ENCODE measurements at places on chromosomes 11 and 22. TPM values are rescaled to one million over a fixed set of nuclear protein-coding genes. Genes with fewer than 3 reads are reported as not detected.
A peak's percentile ranks its signal among the peaks of the same experiment; 100 is the strongest.

Gene POLDIP3
- 59.1 TPM for polyA plus RNA-seq

Gene PLAAT3
- 35.6 TPM for polyA plus RNA-seq

- no peaks in the 10 kb centered on the region for H3K27me3 ChIP-seq
- peaks cover 13% of the 10 kb centered on the region for H3K4me1 ChIP-seq
- H3K27ac ChIP-seq, result peak overlapping the region; percentile 29
- no peak for DNase-seq
These were observed 56.0 kb upstream of the CLMP start for GRCh38 chr11:123250892-123251656.

Gene APOL4
- polyA plus RNA-seq, result 8.4 TPM

GRCh38 chr11:83156996-83157593 is at the start of gene PCF11:
PCF11 (plus strand) TSS chr11:83157131; CDS start chr11:83157440, 309 bp downstream.
- peaks cover 7% of the 10 kb centered on the region for H3K4me1 ChIP-seq
- no peak for DNase-seq
- H3K4me3 ChIP-seq, result peak within 1 kb of the TSS; percentile 78
- H3K27me3 ChIP-seq, result peaks cover 4% of the 10 kb centered on the region
- peak within 1 kb of the TSS; percentile 100 for H3K27ac ChIP-seq
- H3K36me3 ChIP-seq, result peaks cover 9% of the 10 kb centered on the region

Gene RPS6KA4
- polyA plus RNA-seq, result 18.5 TPM

Gene OR51B2
- polyA plus RNA-seq, result not detected

Gene PARVG
- polyA plus RNA-seq, result 3.1 TPM

Gene GUCY1A2
- polyA plus RNA-seq, result 7.5 TPM

- H3K27ac ChIP-seq, result peak overlapping the region; percentile 33
- no peaks in the 10 kb centered on the region for H3K27me3 ChIP-seq
- H3K4me3 ChIP-seq, result no peak overlapping the region
These were observed 137.7 kb downstream of the FEZ1 start for GRCh38 chr11:125358254-125358840.

Gene PATE4
- 0.09 TPM for polyA plus RNA-seq

GRCh38 chr11:112366777-112367176 is 106.1 kb upstream of the PLET1 start:
- H3K27me3 ChIP-seq, result no peaks in the 10 kb centered on the region
- no peak for DNase-seq

Gene KRTAP5-7
- polyA plus RNA-seq, result 0.24 TPM

DNA sequence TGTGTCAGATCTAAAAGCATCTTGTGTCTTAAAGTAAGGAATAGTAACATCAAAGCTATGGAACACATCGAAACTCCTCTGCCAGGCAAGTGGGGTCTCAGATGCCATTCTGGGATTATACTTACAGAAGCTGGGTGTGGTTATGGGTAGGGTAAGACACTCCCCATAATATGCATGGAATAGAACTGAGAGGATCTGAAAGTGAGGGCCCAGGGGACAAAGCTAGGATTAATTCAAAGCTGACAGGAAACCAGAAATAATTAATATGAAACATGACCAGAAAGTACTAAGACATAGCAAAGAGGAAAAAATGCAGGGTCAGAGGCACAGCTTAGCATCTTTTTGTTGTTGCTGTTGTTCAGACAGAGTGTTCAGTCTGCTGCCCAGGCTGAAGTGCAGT is 40.2 kb upstream of the EED start:
- DNase-seq, result no peak
- no peaks in the 10 kb centered on the region for H3K36me3 ChIP-seq
- H3K27ac ChIP-seq, result no peak overlapping the region

GRCh38 chr11:100629671-100630070 is 57.4 kb upstream of the ARHGAP42 start:
- no peaks in the 10 kb centered on the region for H3K36me3 ChIP-seq
- no peaks in the 10 kb centered on the region for H3K27me3 ChIP-seq
- no peak for DNase-seq
- no peak overlapping the region for H3K4me3 ChIP-seq

- peaks cover 53% of the 10 kb centered on the region for H3K4me1 ChIP-seq
- no peaks in the 10 kb centered on the region for H3K27me3 ChIP-seq
- DNase-seq, result no peak
- no peak overlapping the region for H3K27ac ChIP-seq
These were observed 5.4 kb downstream of the CRY2 start for GRCh38 chr11:45852712-45853101.

DNA sequence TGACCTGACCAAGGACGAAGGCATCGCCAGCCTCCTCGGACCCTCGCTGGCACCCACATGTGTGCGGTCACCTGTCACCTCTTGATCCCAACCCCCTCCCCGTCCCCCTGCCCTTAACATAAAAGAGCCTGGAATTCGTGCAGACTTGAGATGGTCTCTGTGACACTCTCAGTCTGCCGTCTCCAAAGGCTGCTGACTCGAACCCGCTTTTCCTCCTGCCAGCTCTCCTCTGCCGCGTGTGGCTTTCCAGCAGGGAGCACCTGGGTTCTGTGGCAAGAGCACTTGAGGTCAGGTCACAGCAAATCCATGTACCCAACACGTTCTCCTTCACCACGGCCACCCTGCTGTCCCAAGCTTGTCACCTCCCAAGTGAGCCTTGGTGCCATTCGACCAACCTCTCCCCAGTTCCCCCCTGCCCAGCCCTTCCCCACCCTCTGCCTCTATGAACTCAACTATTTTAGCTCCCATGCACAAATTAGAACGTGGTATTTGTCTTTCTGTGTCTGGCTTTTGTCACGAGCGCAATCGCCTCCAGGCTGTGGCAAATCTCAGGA is 207.6 kb downstream of the BRD1 start:
- H3K27me3 ChIP-seq, result peaks cover 3% of the 10 kb centered on the region
- H3K27ac ChIP-seq, result no peak overlapping the region
- H3K4me3 ChIP-seq, result no peak overlapping the region
- no peaks in the 10 kb centered on the region for H3K4me1 ChIP-seq

Gene LARGE1
- polyA plus RNA-seq, result 7.7 TPM

DNA sequence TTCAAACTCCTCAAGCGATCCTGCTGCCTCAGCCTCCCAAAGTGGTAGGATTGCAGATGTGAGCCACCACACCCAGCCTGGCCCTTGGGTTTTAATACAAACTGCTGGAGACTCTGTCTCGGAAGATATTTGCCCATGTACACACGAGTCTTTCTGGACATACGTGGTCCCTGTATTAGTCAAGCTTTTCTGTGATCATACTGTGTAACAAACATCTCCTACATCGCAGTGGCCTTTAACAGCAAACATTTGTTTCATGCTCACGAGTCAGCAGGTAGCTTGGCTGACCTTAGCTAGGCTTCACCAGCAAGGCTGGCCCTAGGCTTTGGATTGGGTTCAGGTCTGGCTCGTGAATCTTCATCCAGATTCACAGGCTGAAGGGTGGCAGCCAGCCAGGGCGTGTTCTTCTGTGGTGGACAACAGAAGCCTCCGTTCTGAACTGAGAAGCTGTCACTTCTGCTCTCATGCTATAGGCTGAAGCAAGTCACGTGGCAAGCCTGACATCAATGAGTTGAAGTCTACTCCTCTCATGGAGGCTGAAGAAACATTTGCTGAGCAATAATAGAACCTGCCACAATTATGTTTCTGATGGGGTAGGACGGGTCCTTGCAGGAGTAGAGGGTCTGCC is 8.8 kb downstream of the KIAA1671 start:
- H3K4me3 ChIP-seq, result no peak overlapping the region
- peaks cover 5% of the 10 kb centered on the region for H3K4me1 ChIP-seq
- H3K27me3 ChIP-seq, result no peaks in the 10 kb centered on the region
- H3K27ac ChIP-seq, result no peak overlapping the region

GRCh38 chr11:67379061-67380058 is 6.0 kb upstream of the CLCF1 start:
- no peak overlapping the region for H3K4me3 ChIP-seq
- no peak overlapping the region for H3K27ac ChIP-seq
- H3K27me3 ChIP-seq, result peaks cover 42% of the 10 kb centered on the region

Gene POU2AF3
- polyA plus RNA-seq, result 4.8 TPM

Gene PRODH
- 3.1 TPM for polyA plus RNA-seq

GRCh38 chr11:235180-235579 is 962 bp downstream of the SIRT3 start:
- peaks cover 11% of the 10 kb centered on the region for H3K36me3 ChIP-seq
- peak overlapping the region; percentile 91 for H3K4me3 ChIP-seq
- no peak overlapping the region for H3K27ac ChIP-seq
- no peak for DNase-seq
- H3K27me3 ChIP-seq, result no peaks in the 10 kb centered on the region

Gene RFPL3
- polyA plus RNA-seq, result not detected

GRCh38 chr22:45157907-45158306 is 5.8 kb upstream of the NUP50 start:
- no peak overlapping the region for H3K27ac ChIP-seq
- H3K4me3 ChIP-seq, result no peak overlapping the region
- H3K4me1 ChIP-seq, result peaks cover 6% of the 10 kb centered on the region
- DNase-seq, result no peak

Gene TCN1
- polyA plus RNA-seq, result 0.38 TPM

DNA sequence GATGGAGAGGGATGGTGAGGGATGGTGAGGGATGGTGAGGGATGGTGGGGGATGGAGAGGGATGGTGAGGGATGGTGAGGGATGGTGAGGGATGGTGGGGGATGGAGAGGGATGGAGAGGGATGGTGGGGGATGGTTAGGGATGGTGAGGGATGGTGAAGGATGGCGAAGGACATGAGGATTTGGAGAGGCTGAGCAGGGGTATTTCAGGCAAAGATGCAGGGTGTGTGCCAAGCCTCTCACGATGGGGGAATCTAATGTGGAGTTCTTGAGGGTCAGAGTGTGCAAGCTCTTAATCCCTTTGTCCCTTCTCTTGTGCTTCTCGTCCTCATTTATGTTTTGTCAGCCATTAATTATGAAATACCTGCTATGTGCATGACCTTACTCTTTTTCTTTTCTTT is 7.5 kb upstream of the PLA2G6 start:
- H3K4me3 ChIP-seq, result no peak overlapping the region
- no peak for DNase-seq
- no peak overlapping the region for H3K27ac ChIP-seq
- no peaks in the 10 kb centered on the region for H3K36me3 ChIP-seq
- peaks cover 19% of the 10 kb centered on the region for H3K4me1 ChIP-seq
- H3K27me3 ChIP-seq, result no peaks in the 10 kb centered on the region

Gene IFTAP
- 42.1 TPM for polyA plus RNA-seq

Gene OVCH2
- not detected for polyA plus RNA-seq

- no peak for DNase-seq
- H3K27me3 ChIP-seq, result no peaks in the 10 kb centered on the region
- no peaks in the 10 kb centered on the region for H3K4me1 ChIP-seq
These were observed 11.6 kb upstream of the EXT2 start for GRCh38 chr11:44083906-44084305.

DNA sequence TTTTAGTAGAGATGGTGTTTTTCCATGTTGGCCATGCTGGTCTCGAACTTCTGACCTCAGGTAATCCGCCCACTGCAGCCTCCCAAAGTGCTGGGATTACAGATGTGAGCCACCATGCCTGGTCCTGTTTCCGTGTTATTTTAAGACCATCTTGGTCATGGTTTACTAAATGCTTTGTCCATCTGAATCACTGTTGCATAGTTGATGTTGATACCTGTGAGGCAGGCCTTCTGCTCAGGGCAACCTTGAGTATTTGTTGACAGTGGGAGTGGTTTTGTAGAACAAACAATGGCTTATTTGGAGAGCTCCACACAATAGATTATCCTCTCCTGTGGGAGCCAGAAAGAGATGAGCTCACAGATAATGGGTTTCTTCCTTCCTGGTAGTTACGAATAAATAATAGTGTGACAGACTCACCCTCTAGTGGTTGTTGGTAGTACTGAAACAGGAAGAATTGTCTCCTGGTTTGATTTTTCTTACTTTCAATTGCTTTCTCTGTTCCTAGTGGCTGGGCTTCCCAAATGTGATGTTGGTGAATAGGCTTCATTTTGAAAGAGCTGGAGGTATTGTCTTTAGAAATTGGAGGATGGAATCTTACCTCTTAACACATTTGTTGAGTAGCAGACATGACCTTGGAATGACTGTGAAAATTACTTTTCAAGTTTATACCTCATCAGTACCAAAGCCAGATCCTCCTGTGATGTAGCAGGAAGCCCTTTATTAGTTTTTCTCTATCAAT is 39.0 kb downstream of the CTNND1 start:
- H3K27me3 ChIP-seq, result no peaks in the 10 kb centered on the region
- DNase-seq, result peak; percentile 86
- H3K4me1 ChIP-seq, result peaks cover 16% of the 10 kb centered on the region
- peaks cover 57% of the 10 kb centered on the region for H3K36me3 ChIP-seq
- H3K27ac ChIP-seq, result peak overlapping the region; percentile 18

DNA sequence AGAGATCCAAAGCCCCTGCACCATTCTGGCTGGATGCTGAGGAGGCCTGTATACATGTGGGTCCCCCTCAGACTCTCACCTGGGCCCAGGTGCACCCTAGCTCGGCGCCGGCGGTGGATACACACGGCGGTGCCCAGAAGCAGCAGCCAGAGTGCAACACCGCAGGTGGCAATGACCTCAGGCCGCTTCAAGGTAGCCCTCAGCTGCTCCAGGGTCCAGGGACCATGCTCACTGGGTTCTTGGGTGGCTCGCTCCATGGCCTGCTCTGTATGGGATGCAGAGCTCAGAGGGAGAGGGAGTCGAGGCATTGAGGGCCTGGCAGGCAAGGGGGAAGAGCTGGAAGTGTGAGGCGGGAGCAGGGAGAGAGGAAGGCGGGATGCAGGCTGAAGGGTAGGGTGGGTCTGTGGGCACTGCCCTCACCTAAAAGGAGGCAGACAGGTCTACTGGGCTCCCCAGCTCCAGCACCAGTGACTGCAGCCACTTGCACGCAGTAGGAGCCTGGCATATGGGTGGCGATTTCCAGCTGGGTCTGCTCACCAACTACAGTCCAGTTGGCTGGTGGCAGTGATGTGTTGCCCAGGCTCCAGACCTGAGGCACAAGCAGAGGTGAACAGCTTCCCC is 3.8 kb downstream of the ROBO4 start:
- H3K4me3 ChIP-seq, result no peak overlapping the region
- peaks cover 87% of the 10 kb centered on the region for H3K4me1 ChIP-seq
- peaks cover 16% of the 10 kb centered on the region for H3K36me3 ChIP-seq

Gene SCGB1A1
- not detected for polyA plus RNA-seq

DNA sequence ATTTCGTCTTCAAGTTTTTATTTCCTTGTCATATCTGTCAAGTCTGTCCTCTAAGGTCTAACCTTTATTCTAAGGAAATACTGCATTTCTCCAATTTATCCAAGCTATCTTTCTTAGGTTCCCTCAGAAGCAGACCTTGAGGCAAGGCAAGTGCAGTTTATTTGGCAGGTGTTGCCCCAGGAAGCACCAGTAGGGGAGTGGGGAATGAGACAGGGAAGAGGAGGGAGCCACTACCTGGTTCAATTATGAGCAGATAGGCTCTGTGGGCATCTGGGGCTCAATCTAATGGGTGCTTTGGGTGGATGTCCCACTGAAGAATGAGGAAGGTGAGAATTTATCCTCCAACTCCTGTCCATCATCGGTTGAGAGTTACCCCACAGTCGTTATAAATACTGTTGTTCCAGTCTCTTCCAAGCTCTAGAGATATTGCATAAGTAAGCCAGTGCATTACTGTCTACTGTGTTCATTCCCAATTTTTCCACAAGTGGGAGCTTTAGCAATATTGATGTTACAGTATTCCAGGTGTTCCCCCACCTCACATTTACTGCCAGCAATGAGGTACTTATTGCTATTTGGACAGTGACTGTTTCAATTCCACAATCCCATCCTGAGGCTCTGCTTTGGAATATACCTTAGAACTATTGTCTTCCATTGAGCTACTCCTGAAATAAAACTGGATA is 154.9 kb upstream of the CEP126 start:
- no peaks in the 10 kb centered on the region for H3K4me1 ChIP-seq
- no peaks in the 10 kb centered on the region for H3K27me3 ChIP-seq
- H3K36me3 ChIP-seq, result no peaks in the 10 kb centered on the region
- no peak overlapping the region for H3K4me3 ChIP-seq
- no peak for DNase-seq

GRCh38 chr11:130023204-130023603 is 20.6 kb upstream of the PRDM10 start:
- H3K4me1 ChIP-seq, result no peaks in the 10 kb centered on the region
- H3K27me3 ChIP-seq, result no peaks in the 10 kb centered on the region
- no peaks in the 10 kb centered on the region for H3K36me3 ChIP-seq
- no peak for DNase-seq

Gene OR5I1
- not detected for polyA plus RNA-seq

Data from muscle of leg (tissue), 16 donors.